IMR-90 (cell line): ENCODE measurements at places on chromosomes 2 and 18.
A peak's percentile ranks its signal among the peaks of the same experiment; 100 is the strongest.

DNA sequence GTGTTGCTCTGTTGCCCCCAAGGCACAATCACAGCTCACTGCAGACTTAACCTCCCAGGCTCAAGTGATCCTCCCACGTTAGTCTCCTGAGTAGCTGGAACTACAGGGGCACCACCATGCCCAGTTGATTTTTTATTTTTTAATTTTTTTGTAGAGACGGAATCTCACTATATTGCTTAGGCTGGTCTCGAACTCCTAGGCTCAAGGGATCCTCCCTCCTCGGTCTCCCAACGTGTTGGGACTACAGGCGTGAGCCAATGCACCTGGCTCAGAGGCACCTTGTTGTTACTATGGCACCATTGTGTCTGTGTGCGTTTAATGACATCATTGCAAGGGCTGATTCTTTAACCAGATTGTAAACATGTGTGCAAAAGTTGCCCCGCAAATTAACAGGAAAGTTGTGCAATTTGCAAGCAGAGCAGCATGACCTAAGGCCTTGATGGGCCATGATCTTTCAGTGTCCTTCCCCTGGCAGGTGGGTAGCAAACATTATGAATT is 22.6 kb downstream of the TCF23 start:
- H3K27me3 ChIP-seq = peaks cover 62% of the 10 kb centered on the region
- no peaks in the 10 kb centered on the region for H3K36me3 ChIP-seq
- DNase-seq = no peak
- H3K27ac ChIP-seq = no peak overlapping the region

DNA sequence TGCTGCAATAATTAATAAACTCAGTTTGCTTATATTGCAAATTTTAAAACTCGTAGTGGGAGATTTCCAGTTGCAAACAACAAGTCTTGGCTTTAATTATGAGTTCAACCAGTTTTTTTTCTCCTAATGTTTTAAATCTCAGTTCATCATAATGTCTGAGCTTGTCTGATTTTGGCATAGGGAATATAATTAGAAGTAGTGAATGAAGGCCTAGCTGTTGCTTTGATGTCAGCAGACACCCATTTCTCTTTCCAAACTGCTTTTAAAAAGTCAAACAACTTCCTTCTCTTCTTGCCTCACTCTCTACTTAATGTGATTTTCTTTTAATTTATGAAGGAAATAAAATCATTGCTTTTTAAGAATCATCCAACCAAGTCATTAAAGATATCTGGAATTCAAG is 1462.1 kb downstream of the DPP10 start:
- H3K4me3 ChIP-seq = no peak overlapping the region
- no peaks in the 10 kb centered on the region for H3K27me3 ChIP-seq
- DNase-seq = no peak
- H3K27ac ChIP-seq = no peak overlapping the region

DNA sequence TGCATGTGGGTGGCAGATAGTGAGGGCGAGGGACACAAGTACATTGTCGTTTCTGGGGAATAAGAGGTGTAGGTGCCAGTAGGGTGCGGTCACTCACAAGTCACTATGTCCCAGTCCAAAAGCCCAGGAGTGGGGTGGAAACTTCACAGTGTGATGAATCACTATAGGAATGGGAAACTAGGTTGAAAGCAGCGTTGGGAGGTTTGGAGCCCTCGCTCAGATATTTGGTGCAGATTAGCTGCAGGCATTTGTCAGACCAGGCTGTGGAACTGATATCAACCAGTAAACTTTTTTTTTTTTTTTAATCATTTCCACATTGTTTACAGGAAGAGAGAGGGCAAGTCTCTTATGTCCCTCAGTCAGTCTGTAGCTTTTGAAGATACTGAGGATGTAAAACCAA is 121.8 kb downstream of the CERS6 start:
- no peaks in the 10 kb centered on the region for H3K4me1 ChIP-seq
- no peak overlapping the region for H3K27ac ChIP-seq
- no peaks in the 10 kb centered on the region for H3K27me3 ChIP-seq
- DNase-seq = no peak
- no peak overlapping the region for H3K4me3 ChIP-seq

- H3K27me3 ChIP-seq = 0 out of 2 replicates have a peak, but pooled peaks cover 2% of the 10 kb centered on the region
- DNase-seq = no peak
- H3K36me3 ChIP-seq = no peaks in the 10 kb centered on the region
- H3K4me1 ChIP-seq = no peaks in the 10 kb centered on the region
- H3K4me3 ChIP-seq = no peak overlapping the region
Observed at GRCh38 chr2:11949732-11950523, 203.5 kb downstream of the LPIN1 start.

- no peaks in the 10 kb centered on the region for H3K27me3 ChIP-seq
- peak; percentile 45 for DNase-seq
- H3K4me3 ChIP-seq = no peak overlapping the region
- peaks cover 10% of the 10 kb centered on the region for H3K36me3 ChIP-seq
Observed at GRCh38 chr2:159045545-159046454, 77.4 kb downstream of the TANC1 start.

DNA sequence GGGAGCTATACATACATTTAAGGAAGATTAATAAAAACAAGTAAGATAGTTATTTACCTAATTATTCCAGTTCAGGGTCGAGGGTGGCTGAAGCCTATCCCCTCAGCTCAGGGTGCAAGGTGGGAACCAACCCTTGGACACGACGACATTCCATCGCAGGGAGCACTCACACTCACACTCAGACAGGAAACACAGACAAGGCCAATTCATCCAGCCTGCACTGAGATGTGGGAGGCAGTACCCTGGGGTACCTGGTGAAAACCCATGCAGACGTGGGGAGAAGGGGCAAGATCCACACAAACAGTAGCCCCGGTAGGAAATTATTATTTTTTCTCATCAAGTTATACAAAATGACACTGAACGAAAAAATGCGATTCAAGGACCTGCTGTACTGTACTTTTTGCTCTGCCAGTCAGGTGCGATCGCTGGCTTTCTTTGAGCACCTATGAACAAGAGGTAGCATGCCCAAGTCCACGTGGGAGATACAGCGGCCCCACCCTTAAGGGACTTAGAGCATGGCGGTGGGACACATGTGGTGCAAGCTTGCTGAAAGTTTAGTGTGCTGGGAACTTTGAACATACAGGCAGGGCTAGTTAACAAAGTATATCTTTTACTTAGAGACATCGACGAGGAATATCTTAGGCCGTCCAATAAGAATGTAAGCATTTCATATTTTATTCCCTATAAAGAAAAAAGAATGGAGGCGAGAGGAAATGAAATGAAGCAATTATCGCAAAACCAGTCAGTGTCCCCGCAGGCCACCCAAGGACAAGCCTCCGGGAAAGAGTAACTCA is 624 bp downstream of the METTL8 start:
- no peaks in the 10 kb centered on the region for H3K27me3 ChIP-seq
- peak overlapping the region; percentile 81 for H3K27ac ChIP-seq
- no peaks in the 10 kb centered on the region for H3K36me3 ChIP-seq
- H3K4me1 ChIP-seq = peaks cover 9% of the 10 kb centered on the region
- DNase-seq = peak; percentile 18
- peak overlapping the region; percentile 93 for H3K4me3 ChIP-seq

DNA sequence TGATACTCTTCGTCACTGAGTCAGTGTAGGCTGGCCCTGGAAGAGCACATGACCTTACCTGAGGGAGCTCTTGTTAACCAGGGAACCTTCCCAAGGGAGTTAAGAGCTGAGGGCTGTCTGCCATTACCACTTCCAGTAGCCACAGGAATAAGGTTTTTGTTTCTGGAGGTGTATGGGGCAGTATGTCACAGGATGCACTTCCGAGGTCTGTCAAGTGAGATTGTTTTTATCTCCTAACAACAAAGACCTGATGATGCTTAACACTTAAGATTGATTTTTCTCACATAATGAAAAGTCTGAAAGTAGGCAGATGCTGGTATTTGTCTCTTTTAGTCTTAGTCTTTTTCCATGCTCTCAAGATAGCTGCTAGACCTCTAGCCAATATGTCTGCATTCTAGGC is 41.8 kb downstream of the PSMA8 start:
- H3K27me3 ChIP-seq = no peaks in the 10 kb centered on the region
- H3K4me1 ChIP-seq = no peaks in the 10 kb centered on the region
- DNase-seq = no peak

DNA sequence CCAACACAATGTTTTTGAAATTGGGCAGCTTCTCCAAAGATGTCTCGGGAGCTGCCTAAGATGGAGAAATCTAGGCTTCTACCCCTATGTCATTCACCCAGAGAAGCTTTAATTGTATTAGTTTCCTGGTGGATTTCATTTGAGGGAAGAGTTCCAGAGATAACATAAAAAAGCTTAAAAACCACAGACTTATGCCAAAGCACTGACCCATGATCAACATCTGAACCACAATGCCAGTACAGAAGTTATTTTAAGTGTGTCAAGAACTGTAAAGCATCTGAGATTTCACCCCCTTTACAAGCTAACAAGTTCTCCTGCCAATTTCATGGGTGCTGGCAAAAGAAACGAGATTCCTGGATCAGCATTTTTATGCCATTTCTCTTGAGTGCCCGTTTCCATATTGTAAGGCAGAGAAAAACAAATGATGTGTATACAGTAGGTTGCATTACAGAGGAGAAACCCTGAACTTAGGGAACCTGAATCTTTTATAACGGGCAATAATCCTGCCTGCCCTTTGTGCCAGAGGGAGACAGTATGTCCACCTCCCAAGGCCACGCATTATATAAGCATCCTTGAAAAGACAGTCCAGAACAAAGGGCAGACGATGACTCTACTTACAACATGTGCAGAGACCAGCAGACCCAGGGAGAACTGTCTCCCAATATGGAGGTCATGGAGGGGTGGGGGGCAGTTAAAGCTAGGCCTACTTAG is 44.1 kb downstream of the MREG start:
- H3K27me3 ChIP-seq = no peaks in the 10 kb centered on the region
- no peak overlapping the region for H3K4me3 ChIP-seq
- no peaks in the 10 kb centered on the region for H3K36me3 ChIP-seq
- no peak overlapping the region for H3K27ac ChIP-seq
- H3K4me1 ChIP-seq = no peaks in the 10 kb centered on the region

- no peak overlapping the region for H3K27ac ChIP-seq
- H3K4me1 ChIP-seq = peaks cover 4% of the 10 kb centered on the region; the same call in 1 of the 2 replicates
- no peak for DNase-seq
- peaks cover 2% of the 10 kb centered on the region; the same call in 1 of the 2 replicates for H3K27me3 ChIP-seq
- H3K36me3 ChIP-seq = no peaks in the 10 kb centered on the region
Observed at GRCh38 chr2:73970850-73971471, 13.7 kb upstream of the TET3 start.

- no peak overlapping the region for H3K27ac ChIP-seq
- H3K27me3 ChIP-seq = peaks cover 8% of the 10 kb centered on the region; the same call in 1 of the 2 replicates
- no peak overlapping the region for H3K4me3 ChIP-seq
- peaks cover 14% of the 10 kb centered on the region for H3K36me3 ChIP-seq
- no peak for DNase-seq
- no peaks in the 10 kb centered on the region for H3K4me1 ChIP-seq
Observed at GRCh38 chr2:131043199-131044074, 49.8 kb downstream of the FAM168B start.

DNA sequence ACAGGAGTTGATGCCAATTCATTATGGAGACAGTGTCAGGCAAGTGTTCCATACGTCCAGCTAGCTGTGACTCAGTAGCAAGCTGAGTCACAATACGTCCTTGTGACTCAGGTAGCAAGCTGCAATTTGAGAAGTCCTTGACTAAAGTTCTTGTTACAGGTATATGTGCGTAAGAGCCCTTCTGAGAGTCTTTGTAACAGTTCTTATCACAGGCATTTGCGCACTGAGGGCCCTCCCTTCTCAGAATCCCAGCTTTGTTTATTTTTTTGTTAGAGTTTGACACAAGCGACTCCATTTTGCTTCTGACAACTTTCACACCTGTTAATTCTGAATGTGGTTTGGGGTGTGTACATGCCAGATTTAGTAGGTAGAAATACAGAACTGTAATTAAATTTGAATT is 20.1 kb upstream of the ACMSD start:
- H3K36me3 ChIP-seq = no peaks in the 10 kb centered on the region
- H3K4me1 ChIP-seq = no peaks in the 10 kb centered on the region
- H3K27ac ChIP-seq = no peak overlapping the region
- no peaks in the 10 kb centered on the region for H3K27me3 ChIP-seq
- H3K4me3 ChIP-seq = no peak overlapping the region
- peak; percentile 36 for DNase-seq

DNA sequence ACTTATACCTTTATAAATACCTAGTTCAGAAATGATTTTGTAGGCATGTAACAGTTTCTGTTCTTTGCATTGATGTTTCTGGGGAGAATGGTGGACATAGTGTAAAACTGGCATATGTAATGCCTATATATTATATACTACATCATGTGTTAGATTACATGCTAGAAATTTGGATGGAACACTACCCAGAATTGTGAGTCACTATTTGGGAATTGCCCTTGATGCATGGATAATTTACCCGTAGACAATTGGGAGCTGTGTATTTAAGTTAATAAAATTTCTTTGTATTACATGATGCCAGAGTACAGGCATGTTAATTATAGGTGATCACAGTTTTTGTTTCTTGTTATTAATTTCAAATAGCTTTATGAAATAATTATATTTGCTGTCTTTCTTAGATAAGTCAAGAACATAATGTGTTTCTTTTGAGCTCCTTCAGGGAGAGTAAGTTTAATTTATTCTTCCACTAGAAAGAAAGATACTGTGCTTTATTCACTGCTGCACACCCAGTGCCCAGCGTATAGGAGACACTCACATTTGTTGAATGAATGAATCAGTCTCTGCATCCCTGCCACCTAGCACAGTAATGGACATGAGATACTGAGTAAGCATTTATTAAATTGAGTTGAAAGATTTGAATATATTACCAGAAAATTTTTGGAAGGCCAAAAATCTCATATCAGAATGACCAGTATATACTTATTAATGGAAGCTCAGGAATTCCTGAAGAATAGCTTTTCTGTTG is 16.9 kb downstream of the ACSL3 start:
- no peaks in the 10 kb centered on the region for H3K36me3 ChIP-seq
- DNase-seq = no peak
- no peaks in the 10 kb centered on the region for H3K27me3 ChIP-seq
- H3K4me3 ChIP-seq = no peak overlapping the region

- DNase-seq = peak; percentile 50
- peak overlapping the region; percentile 83 for H3K27ac ChIP-seq
- peaks cover 3% of the 10 kb centered on the region; the same call in 1 of the 2 replicates for H3K36me3 ChIP-seq
- 0 out of 2 replicates have a peak overlapping the region, but pooled peaks have one; percentile 4 for H3K4me3 ChIP-seq
- H3K27me3 ChIP-seq = no peaks in the 10 kb centered on the region
Observed at GRCh38 chr2:241009601-241010530, 11.4 kb downstream of the SNED1 start.

- H3K4me3 ChIP-seq = no peak overlapping the region
- no peaks in the 10 kb centered on the region for H3K36me3 ChIP-seq
- DNase-seq = no peak
Observed at GRCh38 chr2:71715951-71716696, 262.8 kb downstream of the DYSF start.

DNA sequence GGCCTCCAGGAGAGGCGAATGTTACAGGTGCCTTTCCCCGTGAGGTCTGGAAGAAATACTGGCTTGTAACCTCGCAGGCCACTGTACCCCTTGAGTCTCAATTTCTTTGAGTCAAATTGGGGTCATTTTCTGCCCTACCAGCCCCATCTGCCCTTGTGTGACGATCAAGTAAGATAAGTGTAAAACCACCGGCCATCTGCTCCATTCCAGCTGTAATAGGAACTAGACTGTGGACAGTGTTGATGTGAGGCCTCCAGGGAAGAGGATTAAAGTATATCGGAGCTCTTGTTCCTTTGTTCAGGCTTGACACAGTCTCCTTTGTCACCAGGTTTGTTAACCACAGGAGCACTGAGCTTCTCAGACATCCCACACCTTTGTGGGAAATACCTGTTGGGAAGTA is 65.6 kb downstream of the MRPS9 start:
- no peak overlapping the region for H3K27ac ChIP-seq
- no peak overlapping the region for H3K4me3 ChIP-seq
- peaks cover 8% of the 10 kb centered on the region for H3K4me1 ChIP-seq
- no peak for DNase-seq
